ACHN (cell line): ENCODE measurements at places on chromosomes 7 and 10.

- no peak for DNase-seq
These were observed 5.5 kb downstream of the OPN4 start for GRCh38 chr10:86659721-86660453.

DNA sequence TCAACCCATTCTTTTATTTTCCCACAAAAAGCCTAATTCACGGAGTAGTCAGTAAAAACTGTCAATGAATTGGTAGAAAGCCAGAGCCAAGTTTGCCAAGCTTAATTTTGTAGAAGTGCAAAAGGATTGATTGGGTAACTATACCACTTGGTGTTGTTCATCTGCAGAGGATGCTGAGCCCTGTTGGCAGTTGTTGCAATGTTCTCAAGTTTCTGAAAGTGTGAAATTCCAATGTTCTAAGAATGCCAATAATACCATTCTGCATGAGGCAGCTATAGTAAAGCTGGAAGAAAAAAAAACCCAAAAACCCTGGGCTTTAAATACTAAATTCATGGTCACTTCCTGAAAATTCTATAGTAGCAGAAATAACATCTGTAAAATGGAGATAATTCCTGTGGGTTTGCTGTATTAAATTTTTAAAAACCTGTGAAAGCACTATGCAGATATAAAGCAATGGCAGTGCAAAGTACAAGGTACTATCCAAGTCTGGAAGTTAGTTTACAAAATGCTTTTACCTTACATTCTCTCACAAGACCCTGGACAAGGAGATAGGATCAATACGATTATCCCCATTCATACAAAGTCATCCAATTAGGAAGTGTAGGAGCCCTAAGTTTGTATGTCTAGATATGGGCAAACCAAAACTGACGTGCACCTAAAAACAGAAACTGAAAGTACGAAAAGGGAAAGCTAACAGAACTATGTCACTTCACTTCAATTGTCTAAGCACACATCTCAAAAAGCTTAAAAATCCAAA lies 6.0 kb upstream of the PON1 start:
- peak; percentile 68 for DNase-seq

GRCh38 chr7:156219307-156220077 lies 407.2 kb upstream of the SHH start:
- DNase-seq = no peak

DNA sequence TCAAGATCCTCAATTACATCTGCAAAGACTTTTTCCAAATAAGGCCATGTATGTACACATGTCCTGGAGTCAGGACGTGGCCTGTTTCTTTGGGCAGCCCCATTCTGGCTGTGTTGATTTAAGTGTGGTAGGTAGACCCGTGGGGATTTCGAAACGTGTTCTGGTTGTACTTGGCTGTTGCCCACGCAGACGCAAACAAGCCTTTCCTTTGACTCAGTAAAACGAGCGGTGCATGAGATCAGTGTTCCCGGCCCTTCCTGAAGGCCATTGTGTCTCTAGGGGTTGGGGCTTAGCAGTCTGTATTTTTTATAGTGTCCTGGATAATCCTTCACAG lies 64.8 kb upstream of the DNAJB6 start:
- no peak for DNase-seq

DNA sequence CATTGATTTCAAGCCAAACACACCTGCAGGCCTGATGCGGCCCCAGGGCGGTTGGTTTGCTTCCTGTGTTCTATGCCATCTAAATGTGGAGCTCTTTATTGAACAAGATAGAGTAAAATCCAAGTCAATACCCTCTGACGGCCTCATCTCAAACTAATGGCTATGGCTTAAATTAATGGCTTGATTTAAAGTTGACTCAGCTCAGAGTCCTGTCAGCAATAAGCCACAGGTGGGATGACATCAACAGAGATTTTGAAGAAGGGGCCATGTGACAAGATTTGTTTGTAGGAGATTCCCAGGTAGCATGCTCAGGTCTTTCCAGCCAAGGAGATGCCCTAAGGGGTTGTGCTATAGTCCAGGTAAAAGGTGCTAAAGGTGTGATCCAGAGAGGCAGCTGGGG lies 66.7 kb upstream of the ZNF32 start:
- no peak for DNase-seq

DNA sequence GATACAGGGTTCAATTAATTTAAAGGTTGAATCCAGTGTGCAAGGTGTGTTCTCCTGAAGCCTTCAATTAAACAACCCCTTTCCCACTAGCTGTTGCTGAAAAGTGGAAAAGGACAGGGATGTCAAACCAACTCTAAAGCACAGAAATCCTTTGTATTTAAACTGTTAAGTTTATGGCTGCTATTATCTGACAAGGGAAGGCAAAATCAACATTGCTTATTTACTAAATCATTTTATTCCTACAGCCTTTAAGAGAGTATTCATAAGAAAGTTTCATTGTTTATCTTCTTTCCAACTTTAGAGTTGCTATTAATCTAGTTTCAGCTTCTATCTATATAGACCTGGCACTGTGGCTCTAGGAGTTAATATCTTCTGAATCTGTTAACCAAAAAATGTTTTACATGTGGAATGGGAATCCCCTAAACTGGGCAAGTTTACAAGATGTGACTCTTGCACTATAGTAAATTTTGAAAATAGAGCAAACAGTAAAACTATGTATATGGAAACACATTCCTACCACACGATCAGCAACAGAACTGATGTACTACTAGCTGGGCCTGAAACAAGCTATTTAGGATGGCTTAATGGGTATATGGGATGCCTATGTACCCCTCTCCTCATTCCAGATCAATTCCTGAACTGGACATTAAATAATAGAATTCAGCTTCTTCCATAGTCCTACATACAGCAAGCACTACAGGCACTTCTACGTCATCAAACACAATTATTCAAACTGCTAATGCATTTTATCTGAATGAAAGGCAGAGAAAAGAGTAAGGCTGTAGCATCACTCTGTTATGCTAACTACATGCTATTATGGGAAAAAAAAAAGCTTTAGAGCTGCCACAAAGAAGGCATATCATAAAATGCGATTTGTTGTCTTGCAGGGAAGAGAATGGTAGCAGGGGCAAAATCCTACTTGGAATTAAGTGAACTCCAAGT lies 52.8 kb downstream of the CDK6 start:
- DNase-seq = no peak

DNA sequence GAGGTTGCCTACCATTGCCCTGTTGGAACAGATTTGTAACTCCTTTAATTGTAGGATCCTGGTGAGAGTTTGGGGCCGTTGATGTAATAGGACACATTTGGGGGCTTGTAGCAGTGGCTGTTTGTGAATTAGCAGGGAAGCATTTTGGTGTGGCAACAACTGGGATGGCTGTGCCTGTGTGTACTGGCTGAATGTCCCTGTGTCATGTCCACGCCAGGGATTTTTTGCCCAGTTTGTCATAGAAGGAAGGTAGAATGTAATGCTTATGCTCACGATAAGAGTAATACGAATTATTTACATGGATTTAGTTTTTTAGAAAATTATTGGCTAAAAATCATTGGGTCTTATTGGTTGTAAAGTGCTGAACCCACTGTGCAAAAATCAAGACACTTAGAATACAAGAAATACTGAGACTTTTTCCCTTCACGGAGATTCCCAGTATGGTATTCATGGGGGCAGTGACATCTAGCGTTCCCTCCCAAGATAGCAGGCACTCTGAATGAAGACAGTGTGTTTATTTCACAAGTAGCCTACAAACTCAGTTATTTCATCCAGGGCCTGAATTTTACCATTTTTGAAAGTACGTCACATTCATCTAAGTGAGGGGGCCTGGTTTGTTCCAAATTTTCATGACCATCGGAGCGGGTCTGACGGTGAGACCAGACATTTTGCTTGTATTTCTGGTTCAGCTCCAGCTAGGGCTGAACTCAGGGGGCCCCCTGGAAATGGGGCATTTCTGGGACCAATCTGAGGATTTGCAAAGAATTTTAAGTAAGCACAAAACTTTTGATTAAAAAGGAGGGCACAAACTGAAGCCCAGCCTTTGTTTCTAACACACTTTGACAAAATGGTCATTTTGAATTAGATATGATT lies 74.7 kb downstream of the CACNB2 start:
- peak; percentile 37 for DNase-seq

DNA sequence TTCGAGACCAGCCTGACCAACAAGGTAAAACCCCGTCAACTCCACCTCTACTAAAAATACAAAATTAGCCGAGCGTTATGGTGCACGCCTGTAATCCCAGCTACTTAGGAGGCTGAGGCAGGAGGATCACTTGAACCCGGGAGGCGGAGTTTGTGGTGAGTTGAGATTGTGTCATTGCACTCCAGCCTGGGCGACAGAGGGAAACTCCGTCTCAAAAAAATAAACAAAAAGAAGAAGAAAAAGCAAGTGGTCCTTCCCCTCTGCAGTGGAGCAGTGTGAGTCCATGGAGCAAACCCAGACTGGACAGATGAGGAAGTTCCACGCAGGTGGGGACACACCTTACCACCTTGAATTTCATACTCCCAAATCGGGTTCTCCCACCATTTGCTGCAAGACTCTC lies 13.1 kb upstream of the SERPINE1 start:
- no peak for DNase-seq

DNA sequence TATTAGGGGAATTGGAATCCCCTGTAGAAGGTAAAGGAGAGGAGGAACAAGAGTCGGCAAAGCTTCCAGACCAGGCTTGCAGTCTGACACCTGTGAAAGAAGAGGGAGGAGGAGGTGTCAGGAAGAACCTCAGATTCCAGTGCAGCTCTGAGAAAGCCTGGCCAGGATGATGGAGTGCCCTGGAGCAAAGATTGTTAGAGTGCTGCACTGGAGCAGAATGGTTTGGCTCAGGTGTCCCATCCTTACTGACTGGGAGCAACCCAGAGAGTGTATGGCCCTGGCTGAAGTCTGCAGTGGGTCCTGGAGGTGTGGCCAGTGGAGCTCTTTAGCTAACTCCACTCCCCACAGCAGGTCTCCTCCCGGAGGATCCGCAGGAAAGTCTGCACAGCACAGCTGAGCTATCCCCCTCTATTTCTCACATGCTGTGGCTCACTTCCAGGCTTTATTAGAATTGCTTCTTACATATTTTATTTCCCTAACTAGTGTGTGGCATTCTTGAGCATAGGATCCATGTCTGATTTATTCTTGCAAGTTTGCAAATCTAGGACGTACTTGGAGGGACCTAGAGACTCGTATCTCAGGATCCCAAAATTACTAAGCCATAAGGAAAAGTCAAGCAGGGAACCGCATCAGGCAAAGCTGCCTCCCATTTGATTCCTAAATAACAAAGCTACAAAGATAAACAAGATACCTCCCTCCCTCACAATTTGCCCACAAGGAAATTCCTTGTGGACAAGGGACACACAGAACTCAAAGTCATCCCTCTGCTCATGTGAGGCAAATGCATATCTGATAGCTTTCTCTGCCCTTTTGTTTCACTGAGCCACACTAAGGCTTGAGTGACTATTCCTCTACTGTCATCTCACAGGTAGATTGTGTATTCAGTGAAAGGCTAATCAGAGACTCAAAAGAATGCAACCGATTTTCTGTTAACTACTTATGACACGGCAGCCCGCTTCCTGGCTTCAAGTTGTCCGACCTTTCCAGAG lies 58.8 kb downstream of the VIM start:
- no peak for DNase-seq

GRCh38 chr10:10054466-10054865 lies 963.2 kb upstream of the CELF2 start:
- DNase-seq = no peak

DNA sequence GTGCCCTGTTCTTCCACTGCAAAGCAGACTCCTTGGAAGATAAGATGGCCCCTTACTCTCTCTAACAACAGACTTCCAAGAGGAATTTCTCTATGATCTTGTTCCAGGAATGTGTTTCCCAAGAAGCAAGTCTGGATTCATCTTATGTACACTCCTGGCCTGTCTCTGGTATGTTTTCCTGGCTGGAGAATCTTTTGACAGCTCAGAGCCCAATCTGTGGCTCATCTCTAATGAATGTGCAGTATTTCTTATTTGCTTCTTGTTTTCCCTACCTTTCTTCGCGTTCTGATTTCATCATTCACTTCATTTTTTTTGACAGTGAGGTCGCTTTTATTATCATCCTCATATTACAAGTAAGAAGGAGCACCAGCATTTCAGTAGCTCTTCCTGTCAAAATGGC lies 53.0 kb upstream of the PITRM1 start:
- no peak for DNase-seq

- no peak for DNase-seq
These were observed at the start of gene DLX6 for GRCh38 chr7:97005183-97006054. TSS of gene DLX6 (plus strand) at chr7:97005553. CDS start at chr7:97005978, 425 bp downstream.

DNA sequence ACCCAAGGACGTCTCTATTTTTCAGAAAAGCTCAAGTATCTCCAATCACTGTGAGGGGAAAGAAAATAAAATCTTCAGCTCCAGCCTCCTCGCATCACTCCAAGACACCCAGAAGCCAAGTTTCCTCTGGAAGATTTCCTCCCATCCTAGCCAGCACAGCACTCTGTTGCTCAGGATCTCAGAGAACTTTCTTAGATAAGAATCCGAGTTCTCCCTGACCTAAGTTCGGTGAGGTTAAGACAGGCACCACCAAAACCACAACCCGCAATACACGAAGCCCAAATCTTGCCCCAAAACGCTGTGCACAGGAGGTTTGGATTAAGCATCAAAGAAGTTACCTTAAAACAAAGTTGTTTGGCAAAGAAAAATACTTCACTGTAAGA lies 4.2 kb downstream of the FAM53B start:
- no peak for DNase-seq

- DNase-seq = no peak
These were observed 28.2 kb upstream of the IL6 start for GRCh38 chr7:22698767-22699166.

DNA sequence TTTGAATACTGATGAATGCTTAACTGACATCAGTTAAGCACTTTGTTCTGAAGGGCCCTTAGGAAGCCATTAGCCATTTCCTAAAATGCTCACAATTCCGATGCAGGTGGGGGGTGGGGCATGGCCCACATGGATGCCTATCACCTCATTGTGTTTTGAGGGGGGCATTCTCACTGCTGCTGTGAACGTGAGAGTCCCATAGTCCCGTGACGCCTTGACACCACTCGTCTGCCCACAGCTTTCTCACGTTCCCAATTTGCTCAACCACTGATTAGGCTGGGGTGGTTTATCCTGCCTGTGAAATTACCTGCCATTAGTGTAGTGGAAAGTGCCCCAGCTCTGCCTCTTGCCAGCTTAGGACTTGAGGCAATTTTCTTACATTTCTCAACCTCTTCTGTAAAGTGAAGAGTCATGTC lies 31.9 kb downstream of the DUSP5 start:
- DNase-seq = no peak

GRCh38 chr7:7185371-7185989 lies 3.1 kb downstream of the C1GALT1 start:
- no peak for DNase-seq

- DNase-seq = no peak
These were observed 563.8 kb downstream of the DNAJB6 start for GRCh38 chr7:157900556-157900955.
